GM19239 (cell line): ENCODE measurements at places on chromosomes 16 and 17.

DNA sequence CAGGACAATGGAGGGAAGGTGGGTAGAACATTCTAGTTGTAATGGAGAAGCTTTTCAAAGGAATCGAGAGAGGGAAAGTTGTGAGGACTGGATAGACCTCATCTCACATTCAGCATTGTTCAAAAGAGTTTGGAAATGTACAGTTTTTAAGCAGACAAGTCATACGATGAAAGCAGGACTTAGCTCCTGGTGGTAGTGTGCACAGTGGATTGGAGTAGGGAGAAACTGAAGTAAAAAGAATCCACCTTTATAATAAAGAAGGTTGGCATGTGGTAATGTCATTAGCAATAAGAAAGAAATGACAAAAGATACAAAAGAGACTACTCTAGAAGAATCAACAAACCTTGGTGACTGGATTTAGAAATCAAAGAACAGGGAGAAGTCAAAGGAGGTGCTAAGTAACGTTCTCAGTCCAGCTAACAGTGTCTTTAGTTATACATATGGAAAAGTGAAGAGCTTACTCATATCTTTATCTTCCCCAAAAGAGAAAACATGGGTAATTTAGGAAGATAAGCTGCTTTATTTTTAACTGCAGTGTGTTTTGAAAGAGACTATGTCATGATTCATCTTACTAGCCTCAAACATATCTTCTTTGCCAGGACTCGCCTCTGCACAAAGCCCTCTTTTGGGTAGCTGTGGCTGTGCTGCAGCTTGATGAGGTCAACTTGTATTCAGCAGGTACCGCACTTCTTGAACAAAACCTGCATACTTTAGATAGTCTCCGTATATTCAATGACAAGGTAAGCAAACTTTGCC, 18.7 kb upstream of the EVI2A start:
- DNase-seq = no peak

DNA sequence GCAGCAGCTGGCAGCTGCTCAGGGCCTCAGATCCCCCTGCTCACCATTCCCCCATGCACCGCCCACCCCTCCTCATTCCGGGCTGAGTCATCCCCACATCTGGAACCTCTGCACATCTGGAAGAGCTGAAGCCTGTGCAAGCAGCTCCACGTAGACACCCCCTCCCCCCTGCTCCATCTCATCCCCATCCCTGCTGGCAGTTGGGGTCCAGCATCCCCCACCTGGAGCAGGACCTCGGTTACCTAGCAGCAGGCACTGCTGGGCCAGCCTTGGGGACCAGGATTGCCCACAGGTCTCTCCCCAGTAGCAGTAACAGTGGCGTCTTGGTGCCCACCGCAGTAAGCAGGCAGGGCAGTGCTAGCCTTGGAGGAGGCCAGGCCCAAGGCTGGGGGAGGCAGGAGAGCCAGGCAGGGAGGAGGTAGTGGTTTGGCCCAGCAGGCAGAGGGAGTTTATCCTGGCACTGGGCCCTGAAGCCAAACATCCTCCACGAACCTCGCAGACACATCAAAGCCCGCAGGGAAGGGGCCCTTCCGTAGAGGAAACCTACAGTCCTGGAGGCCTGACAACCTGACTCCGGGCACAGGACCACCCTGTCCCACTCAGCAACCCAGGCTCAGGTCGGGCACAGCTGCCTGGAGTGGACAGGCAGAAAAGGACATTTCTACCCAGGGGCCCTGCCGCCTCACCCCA, 7.7 kb upstream of the TMEM92 start:
- no peak for DNase-seq

DNA sequence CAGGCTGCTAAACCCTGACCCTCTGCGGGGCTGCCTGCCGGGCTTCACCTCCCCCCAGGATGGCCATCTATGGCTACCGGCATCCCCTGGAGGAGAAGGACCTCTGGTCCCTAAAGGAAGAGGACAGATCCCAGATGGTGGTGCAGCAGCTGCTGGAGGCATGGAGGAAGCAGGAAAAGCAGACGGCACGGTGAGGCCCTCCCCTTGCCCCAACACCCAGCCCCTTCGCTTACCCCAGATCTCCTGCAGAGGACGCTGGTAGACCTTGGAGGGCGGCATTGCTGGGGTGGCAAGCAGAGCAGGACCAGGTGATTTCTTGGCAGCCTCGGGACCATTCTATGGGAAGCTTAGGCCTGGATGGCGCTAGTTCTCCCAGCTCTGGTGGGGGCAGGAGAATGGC, 24.5 kb downstream of the ABCC3 start:
- DNase-seq = no peak

GRCh38 chr16:79503511-79503910, 97.0 kb downstream of the MAF start:
- no peak for DNase-seq

- DNase-seq = no peak
These were observed 21.0 kb downstream of the PHB1 start for GRCh38 chr17:49393491-49394255.

DNA sequence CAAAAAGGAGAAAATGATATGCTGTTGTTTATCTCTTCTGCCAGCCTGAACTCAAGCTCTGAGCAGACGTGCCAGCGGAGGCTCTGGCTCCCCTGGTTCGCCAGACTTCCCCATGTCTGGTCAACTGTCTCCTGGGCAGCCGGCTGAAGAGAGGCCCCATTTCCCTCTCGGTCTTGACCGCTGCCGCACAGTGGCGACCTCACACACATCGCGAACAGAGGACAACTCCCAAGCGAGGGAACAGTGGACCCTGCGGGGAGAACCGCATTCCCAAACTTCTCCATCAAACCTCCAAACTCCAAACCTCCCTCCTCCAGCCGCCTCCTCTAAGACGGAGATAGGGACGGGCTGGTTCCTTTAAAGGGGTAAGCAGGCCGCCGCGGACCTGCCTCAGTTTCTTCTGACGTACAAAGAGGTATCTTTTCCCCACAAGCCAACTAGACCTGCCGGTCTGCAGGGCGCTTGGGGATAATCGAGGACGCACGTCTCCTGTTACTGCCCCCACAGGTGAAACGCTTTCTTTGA, 24.9 kb upstream of the RFFL start:
- DNase-seq = no peak

DNA sequence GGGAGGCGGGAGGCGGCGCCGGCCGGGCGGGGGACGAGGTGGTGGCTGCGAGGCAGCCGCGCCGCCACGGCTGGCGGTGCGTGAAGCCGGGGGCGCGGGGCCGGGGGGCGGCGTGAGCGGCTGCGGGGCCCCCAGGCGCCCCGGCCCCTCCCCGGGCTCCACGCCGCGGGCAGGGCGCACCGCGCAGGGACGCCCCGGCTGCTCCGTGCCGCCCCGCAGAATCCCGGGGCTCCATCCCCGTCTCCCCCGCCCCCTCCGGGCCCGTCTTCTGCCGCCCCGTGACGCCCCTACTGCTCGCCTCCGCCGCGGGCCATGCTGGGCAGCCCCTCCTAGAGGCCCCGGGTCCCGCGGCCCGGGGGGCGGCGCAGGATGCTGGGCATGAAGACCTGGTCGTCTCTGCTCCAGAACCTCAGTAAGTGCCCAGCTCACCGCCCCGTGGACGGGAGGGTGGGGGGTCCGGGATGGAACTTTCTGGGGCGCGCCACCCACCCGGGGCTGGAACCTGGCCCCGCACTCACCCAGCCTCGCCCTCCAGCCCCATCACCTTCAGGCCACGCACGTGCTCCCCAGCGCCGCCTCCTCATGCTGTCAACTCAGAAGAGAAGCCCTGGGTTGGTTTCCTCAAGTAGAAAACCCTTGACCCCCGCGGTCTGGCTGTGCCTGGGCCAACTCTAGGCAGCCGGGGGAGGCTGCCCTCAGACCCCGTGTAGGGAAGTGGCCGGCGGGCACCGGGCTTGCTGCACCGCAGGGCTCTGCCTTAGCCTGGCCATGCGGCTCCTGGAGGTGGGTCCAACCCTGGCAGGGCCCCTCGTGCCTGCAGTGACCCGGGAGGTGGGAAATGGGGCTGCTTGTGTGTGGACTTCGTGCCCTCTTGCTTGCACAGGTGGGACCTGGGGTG, 150.2 kb upstream of the GSE1 start:
- no peak for DNase-seq

DNA sequence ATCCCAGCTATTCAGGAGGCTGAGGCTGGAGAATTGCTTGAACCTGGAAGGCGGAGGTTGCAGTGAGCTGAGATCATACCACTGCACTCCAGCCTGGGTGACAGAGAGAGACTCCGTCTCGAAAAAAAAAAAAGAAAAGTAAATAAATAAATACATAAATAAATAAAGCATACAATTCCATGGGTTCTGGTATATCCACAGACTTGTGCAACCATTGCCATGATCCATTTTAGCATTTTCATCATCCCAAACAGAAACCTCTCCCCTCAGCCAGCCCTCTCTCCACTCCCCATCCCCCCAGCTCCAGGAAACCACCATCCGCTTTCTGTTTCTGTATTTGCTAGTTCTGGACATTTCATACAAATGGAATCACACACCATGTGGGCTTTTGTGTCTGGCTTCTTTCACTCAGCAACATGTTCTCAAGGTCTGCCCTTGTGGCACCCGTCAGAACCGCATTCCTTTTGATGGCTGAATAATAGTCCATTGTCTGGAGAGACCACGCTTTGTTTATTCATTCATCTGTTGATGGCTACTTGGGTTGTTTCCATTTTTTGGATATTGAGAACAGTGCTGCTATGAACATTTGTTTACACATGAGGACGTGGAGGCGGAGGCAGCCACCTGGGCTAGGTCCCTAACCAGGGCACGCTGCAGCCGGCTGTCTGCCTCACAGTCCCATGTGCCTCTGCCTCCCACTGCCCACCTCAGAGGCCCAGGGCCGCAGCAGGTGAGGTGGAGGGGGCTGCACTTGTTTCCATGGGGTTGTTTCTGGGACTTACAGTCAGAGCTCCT, 76.2 kb downstream of the NT5M start:
- DNase-seq = no peak

DNA sequence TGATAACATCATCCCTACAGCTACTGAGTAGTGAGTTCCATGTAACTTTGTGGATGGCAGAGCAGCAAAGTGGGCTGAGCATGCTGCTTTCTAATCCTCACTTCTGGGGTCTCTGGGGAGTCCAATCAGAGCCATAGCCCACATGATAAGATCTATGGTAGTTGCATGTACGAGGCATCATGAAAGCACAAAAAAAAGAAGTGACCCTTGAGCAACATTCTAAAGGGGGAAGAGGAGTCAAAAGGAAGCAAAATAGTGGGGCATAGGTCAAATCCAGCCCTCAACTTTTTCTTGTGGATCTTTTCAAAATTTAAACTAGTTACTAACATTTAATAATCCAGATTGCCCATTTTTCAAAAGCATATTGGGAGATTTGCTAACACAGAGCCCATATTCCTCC, 208.5 kb upstream of the TOX3 start:
- DNase-seq = no peak

GRCh38 chr17:9905902-9906301, 831 bp upstream of the RCVRN start:
- DNase-seq = peak; percentile 70

DNA sequence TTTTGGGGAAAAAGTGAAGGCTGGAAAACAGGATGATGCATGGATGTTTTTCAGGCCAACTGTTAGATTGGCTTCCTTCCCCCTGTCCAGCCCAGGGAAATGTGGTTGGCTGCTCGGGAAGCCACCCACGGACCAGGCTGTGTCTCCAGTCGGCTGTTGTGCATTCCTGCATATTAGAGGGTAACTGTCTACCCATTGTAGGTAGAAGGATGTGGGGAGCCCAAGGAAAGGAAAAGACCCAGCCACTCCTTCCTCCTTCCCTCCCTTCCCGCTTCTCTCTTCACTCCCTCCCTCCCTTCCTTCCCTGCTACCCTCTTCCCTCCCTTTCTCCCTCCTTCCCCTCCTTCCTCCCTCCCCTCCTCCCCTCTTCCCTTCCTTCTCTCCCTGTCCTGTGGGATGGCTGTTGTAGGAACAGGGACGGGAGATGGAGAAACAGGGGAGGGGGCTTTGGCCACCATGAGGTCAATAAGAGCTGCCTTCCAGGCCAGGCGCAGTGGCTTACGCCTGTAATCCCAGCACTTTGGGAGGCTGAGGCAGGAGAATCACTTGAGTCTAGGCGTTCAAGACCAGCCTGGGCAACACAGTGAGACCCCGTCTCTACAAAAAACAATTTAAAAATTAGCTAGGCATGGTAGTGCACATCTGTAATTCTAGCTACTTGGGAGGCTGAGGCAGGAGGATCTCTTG, 16.9 kb downstream of the SYT17 start:
- no peak for DNase-seq

- DNase-seq = no peak
These were observed 15.4 kb upstream of the MYO18A start for GRCh38 chr17:29195465-29196081.

DNA sequence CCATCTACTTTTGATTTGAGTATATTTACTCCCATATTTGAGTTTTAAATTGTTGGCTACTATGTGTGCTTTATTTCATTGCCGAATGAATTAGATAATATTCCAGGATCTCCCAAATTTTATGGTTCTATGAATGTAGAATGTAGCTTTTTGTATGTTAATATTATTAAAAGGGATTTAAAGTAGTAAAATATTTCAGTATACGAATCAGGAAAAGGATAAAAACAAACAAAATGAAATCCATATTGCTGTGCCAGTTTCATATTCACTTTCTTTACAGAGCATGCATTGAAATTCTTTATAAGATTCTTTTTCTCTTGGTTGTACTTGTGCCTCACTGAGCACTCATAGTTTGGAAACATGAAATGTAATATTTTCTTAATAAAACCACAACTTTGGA, 155.1 kb downstream of the CHD9 start:
- no peak for DNase-seq

DNA sequence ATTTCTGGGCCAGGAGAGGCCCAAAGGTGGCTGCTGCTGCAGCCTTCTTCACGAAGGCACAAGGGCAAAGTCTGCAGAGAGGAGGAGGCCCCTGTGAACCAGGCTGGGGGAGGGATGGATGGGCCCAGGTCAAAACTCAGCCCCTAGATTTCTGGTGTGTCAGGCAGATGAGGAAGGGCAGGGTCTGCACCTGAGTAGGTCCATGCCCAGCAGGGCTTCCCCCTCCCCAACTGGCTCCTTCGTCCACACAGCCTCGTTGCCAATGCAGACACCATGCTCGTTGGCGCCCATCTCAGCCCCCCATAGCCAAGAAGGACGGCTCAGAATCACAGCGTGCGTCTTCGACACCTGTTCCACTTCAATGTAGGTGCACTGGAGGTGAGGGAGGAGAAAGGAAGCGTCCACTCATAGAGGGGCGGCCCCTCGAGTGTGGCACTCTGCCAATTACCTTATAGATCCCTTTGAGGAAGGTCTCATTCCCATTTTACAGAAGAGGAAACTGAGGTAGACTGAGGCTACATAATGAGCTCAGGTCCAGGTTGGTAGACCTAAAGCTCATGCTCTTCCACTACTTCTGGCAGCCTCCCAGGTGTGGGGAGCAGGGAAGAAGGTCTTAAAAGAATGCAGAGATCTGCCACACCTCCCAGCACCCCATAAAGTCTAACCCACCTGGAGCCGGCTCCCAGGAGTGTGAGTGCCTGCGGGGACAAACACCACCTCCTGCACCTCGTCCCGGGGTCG, 902 bp downstream of the SCRN2 start:
- DNase-seq = no peak

- DNase-seq = no peak
These were observed 24.1 kb upstream of the MFSD6L start for GRCh38 chr17:8823279-8823678.

DNA sequence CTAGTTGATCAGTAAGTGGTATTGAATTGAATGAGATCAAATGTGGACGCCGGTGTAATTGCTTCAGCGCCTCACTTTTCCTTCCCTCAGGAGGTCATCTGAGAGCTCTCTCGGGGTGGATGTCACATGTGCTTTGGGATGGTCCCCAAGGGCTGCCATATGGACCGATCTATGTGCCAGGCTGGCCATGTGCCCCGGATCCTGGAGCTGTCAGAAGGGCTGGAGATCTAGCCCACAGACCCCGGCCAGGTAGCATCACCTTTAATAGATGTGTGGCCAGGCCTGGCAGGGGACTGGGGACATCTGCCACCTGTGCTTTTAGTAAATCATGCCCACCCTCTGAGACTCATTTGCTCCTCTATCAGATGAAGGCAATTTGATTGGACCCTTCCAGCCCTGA, 95.3 kb upstream of the CRHR1 start:
- no peak for DNase-seq
